Thoracic aorta (tissue), 2 donors: ENCODE measurements at places on chromosomes 12 and 14.

DNA sequence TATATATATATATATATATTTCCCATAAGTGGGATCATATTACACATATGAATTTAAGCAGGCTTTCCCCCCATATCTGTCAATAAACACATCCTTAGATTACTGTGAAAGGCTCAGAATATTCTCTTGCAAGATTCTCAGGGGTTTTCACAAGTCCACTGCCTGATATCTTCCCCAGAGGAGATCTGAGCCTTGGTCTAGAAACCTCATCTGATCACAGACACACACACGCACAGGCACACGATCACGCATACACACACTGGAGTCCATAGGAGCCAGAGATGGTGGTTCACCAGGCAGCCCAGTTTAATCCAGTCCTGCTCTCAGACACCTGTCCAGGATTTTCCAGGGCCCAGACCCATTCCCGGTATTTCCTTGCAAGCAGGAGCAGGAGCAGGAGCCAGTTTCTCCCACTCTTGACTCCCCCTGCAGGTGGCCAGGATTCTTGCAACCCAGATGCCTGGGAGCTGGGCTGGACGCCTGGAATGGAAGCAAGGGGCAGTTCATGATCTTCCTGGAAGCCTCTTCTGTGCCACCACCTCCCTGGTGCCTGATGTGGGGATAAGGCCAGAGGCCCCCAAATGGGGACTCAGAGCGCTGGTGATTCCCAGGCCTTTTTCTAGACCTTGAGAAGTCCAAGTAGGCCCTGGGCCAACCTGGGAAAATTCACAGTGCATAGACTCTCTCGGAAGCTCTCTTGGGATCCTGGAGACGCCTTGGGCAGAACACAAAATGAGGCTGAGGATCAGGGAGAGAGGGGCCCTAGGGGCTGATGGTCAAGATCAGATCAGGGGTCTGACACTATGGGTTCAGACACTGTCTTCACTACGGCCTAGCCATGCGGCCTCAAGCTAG, 16.5 kb upstream of the KRT78 start:
- no peak overlapping the region for H3K27ac ChIP-seq
- no peak overlapping the region for H3K4me3 ChIP-seq
- H3K4me1 ChIP-seq: no peaks in the 10 kb centered on the region
- H3K36me3 ChIP-seq: no peaks in the 10 kb centered on the region
- DNase-seq: no peak

DNA sequence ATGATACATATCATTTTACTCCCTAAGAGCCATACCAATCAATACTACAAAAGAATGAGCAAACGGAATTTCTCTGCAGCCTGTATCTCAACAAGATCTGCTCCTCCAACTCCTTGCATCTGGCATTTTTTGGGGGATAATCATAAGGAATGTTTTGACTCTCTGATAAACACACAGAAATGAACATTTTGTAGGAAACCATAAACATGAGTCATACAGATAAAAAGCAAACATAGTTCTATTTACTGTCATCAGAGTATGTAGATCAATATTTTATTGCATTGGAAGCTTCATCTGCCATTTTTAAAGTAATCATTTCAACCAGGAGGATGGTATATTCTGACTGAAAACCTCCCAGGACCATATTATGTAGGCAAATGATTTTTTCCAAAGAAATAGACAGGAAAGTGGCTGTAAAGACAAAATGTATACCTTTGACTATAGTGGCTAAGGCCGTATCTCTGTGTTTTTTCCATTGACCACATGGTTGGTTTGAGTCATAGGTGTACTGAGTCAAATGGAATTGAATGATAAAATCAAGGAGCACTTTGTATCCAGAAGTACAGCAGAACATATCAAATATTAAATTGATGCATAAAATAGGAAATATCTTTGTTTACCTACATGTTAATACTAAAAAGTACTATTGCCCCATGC, 32.4 kb upstream of the CD69 start:
- H3K4me1 ChIP-seq: no peaks in the 10 kb centered on the region
- no peaks in the 10 kb centered on the region for H3K27me3 ChIP-seq
- no peak overlapping the region for H3K4me3 ChIP-seq
- H3K36me3 ChIP-seq: no peaks in the 10 kb centered on the region
- no peak for DNase-seq

GRCh38 chr14:100362311-100362927, 39.3 kb downstream of the SLC25A47 start:
- DNase-seq: no peak
- H3K4me1 ChIP-seq: no peaks in the 10 kb centered on the region
- H3K36me3 ChIP-seq: peaks cover 8% of the 10 kb centered on the region
- H3K27ac ChIP-seq: no peak overlapping the region
- H3K27me3 ChIP-seq: no peaks in the 10 kb centered on the region
- no peak overlapping the region for H3K4me3 ChIP-seq

GRCh38 chr12:70784042-70784668, 136.4 kb downstream of the PTPRR start:
- no peaks in the 10 kb centered on the region for H3K36me3 ChIP-seq
- no peak overlapping the region for H3K27ac ChIP-seq
- H3K4me3 ChIP-seq: no peak overlapping the region
- H3K4me1 ChIP-seq: no peaks in the 10 kb centered on the region
- no peaks in the 10 kb centered on the region for H3K27me3 ChIP-seq

- H3K36me3 ChIP-seq: no peaks in the 10 kb centered on the region
- DNase-seq: no peak
- peak overlapping the region; percentile 94 for H3K27ac ChIP-seq
- peak overlapping the region; percentile 86 for H3K4me3 ChIP-seq
These were observed 1.0 kb downstream of the BORCS5 start for GRCh38 chr12:12357719-12358461.

- H3K36me3 ChIP-seq: no peaks in the 10 kb centered on the region
- DNase-seq: no peak
- no peaks in the 10 kb centered on the region for H3K4me1 ChIP-seq
These were observed 40.2 kb downstream of the CACNA2D4 start for GRCh38 chr12:1878214-1878613.

DNA sequence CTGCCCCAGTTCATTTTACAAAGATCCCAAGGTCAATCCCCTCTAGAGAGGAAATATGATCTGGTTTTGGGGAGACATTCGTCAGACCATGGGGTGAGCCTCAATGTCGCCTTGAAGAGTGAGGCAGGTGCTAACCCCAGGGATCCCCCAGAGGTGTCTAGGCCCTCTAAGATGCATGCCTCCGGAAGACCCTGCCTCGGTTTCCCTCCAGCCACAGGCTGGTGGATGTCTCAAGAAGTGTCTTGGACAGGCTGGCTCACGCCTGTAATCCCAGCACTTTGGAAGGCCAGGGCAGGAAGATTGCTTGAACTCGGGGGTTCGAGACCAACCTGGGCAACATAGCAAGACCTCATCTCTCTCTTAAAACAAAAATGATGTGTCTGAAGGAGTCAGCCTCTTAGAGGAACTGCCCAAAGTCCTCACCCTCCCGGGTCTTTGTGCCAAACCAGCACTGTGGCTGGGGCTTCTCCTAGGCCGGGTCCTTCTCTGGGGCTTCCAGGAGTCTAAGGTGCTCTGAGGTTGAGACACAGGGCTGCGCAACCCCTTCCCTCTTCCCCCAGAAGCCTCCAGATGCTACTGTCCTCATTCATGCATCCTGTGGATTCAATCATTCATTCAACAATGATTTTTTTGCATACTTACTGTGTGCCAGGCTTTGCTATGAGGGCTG, 24.7 kb upstream of the BEGAIN start:
- DNase-seq: no peak
- H3K36me3 ChIP-seq: no peaks in the 10 kb centered on the region
- H3K4me3 ChIP-seq: no peak overlapping the region
- no peaks in the 10 kb centered on the region for H3K4me1 ChIP-seq
- H3K27me3 ChIP-seq: no peaks in the 10 kb centered on the region

DNA sequence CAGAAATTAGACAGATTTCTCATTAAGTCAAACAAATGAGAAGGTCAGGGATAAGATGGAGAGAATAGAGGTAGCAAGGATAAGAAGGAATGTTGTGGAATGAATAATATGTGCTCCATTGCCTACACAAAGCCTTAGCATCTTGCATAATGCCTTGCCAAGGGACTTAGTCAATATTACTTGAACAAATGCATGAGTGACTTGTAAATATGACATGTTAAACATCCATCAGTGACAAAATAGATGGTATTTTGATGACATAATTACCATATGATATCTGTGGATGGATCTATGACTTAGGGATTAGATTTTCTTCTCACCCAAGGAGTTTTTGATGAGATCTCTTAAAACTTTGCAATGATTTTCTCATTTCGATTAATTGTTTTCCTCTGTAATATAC, 194.1 kb upstream of the RASSF8 start:
- H3K4me1 ChIP-seq: no peaks in the 10 kb centered on the region
- H3K27me3 ChIP-seq: no peaks in the 10 kb centered on the region
- no peak for DNase-seq
- no peak overlapping the region for H3K27ac ChIP-seq
- no peaks in the 10 kb centered on the region for H3K36me3 ChIP-seq

GRCh38 chr14:91749868-91750267, 18.0 kb upstream of the CATSPERB start:
- peaks cover 13% of the 10 kb centered on the region for H3K4me1 ChIP-seq
- no peak overlapping the region for H3K27ac ChIP-seq

GRCh38 chr12:48151103-48151771, 6.1 kb downstream of the ASB8 start:
- peaks cover 45% of the 10 kb centered on the region for H3K36me3 ChIP-seq
- DNase-seq: no peak
- H3K27ac ChIP-seq: no peak overlapping the region
- H3K4me1 ChIP-seq: peaks cover 2% of the 10 kb centered on the region
- H3K4me3 ChIP-seq: no peak overlapping the region
- H3K27me3 ChIP-seq: no peaks in the 10 kb centered on the region

DNA sequence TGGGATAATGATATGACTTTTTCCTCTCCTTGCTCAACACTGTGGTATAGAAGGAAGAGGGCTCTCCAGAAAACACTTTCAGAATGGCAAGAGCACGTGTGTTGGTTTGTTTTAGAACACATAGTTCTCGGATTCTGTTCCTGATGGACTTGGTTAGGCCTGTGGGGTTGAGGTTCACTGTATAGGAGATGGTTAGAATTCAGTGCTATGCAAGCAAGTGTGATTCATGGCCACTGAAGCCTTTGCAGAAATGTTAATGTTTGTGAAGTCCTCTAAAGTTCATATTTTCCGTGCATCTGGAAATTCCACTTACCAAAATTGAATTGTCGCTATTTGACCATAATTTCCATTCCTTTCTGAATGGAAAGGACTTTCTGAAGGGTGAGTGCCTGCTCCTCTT, 233.2 kb upstream of the DDHD1 start:
- H3K27ac ChIP-seq: no peak overlapping the region
- no peak overlapping the region for H3K4me3 ChIP-seq
- H3K27me3 ChIP-seq: no peaks in the 10 kb centered on the region
- H3K36me3 ChIP-seq: no peaks in the 10 kb centered on the region
- no peaks in the 10 kb centered on the region for H3K4me1 ChIP-seq

DNA sequence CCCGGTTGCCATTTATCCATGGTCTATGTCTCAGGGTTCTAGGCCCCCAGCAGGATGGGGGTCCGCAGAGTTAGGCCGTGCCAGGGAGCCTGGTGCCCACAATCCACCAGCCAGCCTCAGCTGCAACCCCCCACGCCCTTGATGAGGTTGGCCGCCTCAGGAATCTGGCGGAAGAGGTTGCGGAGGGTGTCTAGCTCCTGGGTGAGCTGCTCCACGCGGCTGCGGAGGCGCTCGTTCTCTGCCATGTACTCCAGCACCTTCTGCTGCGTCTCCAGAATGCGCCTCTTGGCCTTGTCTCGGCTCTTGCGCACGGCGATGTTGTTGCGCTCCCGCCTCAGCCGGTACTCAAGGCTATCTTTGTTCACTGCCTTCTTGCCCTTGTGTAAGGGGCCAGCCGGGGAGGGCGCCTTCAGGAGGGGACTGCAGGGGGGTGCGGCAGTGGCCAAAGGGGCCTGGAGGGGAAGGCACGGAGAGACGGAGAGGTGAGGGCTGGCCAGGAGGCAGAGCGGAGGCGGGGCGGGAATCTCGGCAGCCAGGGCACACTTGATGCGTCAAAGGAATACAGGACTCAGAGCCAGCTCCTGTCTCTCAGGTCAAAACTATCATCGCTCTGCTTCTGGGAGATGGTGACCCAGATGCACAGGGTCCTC, 1.6 kb downstream of the CEBPE start:
- no peaks in the 10 kb centered on the region for H3K27me3 ChIP-seq
- no peak for DNase-seq
- no peaks in the 10 kb centered on the region for H3K36me3 ChIP-seq
- no peak overlapping the region for H3K27ac ChIP-seq
- H3K4me1 ChIP-seq: peaks cover 16% of the 10 kb centered on the region

GRCh38 chr14:50786751-50787464, 44.1 kb downstream of the NIN start:
- H3K4me1 ChIP-seq: peaks cover 16% of the 10 kb centered on the region
- no peak for DNase-seq
- H3K27me3 ChIP-seq: no peaks in the 10 kb centered on the region
- no peak overlapping the region for H3K4me3 ChIP-seq
- no peaks in the 10 kb centered on the region for H3K36me3 ChIP-seq

- DNase-seq: no peak
- H3K27me3 ChIP-seq: no peaks in the 10 kb centered on the region
- no peak overlapping the region for H3K27ac ChIP-seq
- H3K36me3 ChIP-seq: peaks cover 11% of the 10 kb centered on the region
These were observed 1.3 kb downstream of the MRPS35 start for GRCh38 chr12:27711967-27712366.

DNA sequence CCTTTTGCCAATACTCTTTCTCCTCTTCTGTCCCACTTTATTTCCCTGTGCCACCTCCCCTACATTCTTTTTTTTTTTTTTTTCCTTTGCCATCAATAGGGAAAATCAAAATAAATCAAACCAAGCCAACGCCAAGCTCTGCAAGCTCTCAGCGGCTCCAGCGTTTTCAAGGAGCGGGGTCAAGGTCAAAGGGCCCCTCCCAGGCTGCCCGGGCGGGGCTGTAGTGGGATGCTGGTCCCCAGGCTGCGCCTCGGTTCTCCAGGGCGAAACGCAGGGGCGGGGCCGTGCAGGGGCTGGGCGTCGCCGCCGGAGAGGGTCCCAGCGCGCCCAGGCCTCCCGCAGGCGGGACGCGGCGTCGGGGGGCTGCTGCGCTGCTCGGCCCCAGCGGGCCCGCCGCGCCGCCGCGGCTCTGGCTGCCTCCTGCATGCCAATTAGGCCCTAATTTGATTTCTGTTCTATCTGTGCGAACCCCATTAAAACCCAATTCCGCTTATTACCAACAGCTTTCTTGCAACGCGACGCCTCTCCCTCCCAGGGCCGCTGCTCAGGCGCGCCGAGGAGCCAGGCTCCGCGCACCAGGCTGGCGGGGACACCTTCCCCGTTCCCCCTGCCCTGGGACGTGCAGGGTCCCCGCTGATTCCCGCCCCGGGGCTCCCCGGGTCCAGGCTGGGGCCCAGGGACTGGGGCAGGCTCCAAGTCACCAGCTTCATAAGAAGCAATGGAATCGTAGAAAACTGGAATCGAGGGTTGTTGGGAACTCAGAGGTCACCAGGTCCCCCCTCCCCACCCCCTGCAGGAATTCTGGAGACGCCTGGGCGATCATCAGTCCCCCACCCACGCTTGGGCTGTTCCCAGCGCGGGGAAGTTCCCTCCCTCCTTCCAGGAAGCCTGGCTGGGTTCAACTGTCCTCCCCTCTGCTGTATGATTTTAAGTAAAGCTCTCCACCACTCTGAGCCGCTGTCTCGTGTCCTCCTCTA, 50.7 kb upstream of the MAP1LC3B2 start:
- H3K4me1 ChIP-seq: peaks cover 10% of the 10 kb centered on the region
- no peaks in the 10 kb centered on the region for H3K27me3 ChIP-seq
- no peak for DNase-seq
- no peaks in the 10 kb centered on the region for H3K36me3 ChIP-seq
- peak overlapping the region; percentile 69 for H3K4me3 ChIP-seq
- no peak overlapping the region for H3K27ac ChIP-seq

GRCh38 chr12:65313719-65314317, 35.3 kb downstream of the MSRB3 start:
- H3K27ac ChIP-seq: no peak overlapping the region
- no peak overlapping the region for H3K4me3 ChIP-seq
- H3K36me3 ChIP-seq: no peaks in the 10 kb centered on the region
- peaks cover 3% of the 10 kb centered on the region for H3K4me1 ChIP-seq

- no peak for DNase-seq
- no peaks in the 10 kb centered on the region for H3K36me3 ChIP-seq
- H3K4me3 ChIP-seq: no peak overlapping the region
These were observed 11.3 kb downstream of the SCARB1 start for GRCh38 chr12:124852329-124852831.
